ENCODE measurements at places on chromosomes 12 and 14.
A peak's percentile ranks its signal among the peaks of the same experiment; 100 is the strongest.

DNA sequence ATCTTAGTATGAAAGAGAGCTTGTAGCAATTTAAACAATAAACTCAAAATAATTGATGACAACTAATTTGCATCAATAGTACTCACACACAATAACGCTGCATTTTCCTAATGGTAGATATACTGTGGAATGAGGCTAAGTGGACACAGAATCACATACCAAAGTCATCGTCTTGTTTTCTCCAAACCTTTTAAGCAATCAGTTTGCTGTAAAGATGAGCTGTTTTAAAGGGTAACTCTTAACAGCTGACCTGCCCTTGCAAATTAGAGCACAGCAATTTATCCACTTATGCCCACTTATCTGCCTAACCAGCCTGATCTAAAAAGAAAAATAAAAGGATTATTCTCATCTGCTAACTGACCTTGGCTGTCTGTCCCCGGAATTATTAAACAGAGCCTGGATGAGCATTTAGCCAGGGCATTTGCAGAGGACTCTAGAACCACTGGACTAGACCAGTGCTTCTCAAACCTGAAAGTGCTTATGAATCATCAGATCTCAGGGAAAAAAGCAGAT is 174.3 kb upstream of the BCL2L14 start:
- peak; percentile 49 for DNase-seq

GRCh38 chr12:46908936-46909635 is 83.3 kb upstream of the SLC38A4 start:
- no peak for DNase-seq

GRCh38 chr12:2693244-2693860 is 101.4 kb upstream of the FKBP4 start:
- peak; percentile 8 for DNase-seq

DNA sequence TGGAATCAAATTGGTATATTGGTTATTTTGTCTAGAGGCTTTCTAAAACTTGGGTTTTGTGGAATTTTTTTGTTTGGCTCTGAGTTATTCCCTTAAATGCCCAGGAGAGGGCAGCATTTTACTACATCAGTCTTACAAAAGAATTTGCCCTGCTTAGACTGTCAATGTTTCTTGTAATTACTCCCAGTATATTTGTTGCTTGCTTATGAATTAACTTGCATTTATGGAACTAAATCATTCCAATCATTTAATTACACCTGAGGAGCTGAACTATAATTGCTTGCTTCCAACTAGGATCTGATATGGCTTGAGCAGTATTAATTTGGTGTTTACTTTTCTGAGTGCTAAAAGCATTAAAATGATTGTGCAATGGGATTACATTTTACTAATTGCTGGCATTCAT is 48.7 kb downstream of the MIPOL1 start:
- peak; percentile 86 for DNase-seq

GRCh38 chr12:71536279-71536938 is 96.8 kb downstream of the LGR5 start:
- no peak for DNase-seq

DNA sequence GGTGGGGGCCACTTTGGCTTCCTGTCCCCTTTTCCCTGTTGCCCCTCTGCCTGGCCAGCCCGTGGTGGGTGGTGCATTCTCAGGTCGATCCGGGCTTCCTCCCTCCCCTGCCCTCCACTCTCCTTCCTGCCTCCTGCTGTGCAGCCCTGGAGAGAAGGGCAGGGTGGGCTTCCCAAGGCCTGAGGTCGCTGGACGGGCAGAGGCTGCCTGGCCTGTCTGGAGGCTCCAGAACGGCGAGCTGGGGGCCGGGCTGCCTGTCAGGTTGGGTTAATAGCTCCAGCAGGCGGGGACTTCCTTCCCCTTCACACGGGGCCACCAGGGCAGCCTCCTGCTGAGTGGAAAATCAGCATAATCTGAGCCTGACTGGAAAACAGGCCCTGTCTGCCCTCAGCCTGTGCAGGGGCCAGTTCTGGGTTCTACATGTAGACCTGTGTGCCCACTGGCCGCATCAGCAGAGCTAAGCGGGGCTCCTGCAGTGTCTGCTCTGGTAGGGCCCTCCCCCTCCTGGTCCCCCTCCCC is 11.3 kb downstream of the KIF26A start:
- peak; percentile 68 for DNase-seq

DNA sequence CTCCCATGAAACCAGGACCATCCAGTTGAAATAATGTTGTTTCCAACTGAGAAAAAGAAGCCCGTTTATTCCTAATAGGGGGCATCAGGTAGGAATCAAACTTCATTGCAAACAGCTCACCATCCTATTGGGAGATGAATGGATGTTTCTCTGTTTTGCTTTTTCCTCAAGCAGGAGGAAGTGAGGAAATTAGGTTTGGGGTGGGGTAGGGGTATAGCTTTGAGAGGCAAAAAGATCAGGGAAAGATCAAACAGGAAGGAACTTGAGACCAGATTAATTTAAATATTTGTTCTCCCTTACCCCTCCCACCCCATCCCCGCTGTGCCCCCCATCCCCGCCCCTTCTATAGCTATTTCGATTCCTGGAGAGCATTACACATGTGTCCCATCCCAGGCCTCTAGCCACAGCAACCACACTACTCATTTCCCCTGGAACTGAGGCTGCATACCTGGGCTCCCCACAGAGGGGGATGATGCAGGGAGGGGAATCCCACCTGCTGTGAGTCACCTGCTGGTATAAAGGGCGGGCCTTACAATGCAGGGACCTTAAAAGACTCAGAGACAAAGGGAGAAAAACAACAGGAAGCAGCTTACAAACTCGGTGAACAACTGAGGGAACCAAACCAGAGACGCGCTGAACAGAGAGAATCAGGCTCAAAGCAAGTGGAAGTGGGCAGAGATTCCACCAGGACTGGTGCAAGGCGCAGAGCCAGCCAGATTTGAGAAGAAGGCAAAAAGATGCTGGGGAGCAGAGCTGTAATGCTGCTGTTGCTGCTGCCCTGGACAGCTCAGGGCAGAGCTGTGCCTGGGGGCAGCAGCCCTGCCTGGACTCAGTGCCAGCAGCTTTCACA is at the start of gene IL23A:
Gene IL23A (plus strand): TSS at position 577 of the 850 bp plus-strand sequence. CDS start 161 bp downstream, at position 738.
- peak; percentile 69 for DNase-seq

DNA sequence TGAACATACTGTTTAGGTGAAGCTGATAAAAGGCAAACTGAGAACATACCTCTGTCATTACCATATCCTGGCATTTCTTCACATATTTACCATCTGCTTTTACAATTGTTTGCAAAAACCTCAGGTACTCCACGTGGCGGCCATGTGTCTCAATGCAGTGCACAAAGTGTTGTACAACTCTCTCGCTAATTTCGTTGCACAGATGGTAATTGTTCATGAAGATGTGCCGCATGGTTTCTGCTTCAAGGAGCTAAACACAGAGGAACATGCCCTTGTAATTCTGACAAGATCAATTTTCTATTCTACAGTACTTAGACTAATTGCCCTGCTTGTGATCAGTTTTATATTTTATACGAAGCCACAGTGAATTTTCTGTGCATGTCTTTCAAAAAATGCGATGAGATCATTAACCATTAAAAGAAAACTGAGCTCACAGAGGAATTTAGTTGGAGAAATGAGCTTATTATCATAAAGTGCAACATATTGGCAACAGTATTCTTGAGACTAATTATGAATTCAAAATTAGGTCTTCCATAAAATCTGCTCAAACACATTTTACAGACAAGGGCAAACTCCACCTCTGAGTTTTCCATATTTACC is 233.8 kb downstream of the ITPR2 start:
- DNase-seq = no peak

- DNase-seq = no peak
Measured at GRCh38 chr12:112977139-112977538, 1.2 kb upstream of the OAS2 start.

- DNase-seq = no peak
Measured at GRCh38 chr14:20490563-20490962, 14.8 kb upstream of the RNASE10 start.

- DNase-seq = no peak
Measured at GRCh38 chr12:820336-820735, 68.0 kb downstream of the WNK1 start.

DNA sequence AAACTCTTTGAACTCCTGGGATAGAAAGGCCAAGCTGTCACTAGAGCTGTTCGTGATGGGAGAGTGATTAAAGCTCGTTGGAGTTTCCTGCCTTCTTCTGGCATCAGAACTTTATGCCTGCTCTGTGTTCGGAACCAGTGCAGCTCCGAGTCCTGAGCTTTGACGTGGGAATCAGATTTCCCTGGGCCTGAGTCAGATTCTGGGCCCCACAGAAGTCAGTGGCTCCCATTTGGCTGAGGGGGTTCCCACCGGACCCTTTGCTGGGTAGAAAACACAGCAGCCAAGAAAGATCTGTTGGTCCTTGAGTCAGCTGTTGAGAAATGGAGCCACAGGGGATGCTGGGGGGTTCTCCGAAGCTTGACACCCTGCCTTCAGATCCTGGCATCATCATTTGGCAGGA is 238.0 kb downstream of the CHST11 start:
- no peak for DNase-seq

DNA sequence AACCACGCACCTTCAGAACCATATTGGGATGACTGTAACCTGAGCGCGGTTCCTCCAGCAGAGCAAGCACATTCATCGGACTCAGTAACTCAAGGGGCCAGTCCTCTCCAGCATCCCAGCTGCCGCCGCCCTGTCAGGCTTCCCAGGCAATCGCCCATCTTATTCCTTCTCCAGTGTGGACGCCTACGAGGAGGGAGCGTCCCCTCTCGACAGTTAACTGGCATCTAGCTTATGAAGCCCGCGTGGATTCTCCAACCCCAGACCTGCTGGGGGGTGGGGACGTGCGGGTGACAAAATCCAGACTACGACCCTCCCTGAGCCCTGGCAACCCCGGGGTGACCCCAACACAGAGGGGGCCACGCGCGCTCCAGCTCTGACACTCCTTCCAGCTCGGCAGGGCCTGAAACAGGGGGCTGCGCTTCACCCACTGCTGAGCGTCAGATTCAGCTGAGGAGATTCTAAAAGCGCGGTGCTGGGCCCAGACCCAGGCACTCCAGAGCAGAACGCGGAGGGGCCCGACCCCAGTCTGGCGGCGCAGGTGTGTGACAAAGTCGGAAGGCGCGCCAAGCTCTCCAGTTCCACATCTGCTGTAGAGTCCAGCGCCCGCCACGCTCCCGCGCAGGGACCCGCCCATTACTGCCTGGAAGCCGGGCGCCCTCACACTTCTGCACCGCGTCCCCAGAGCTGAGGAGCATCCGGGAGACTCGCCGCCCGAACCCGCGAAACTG is 43.9 kb upstream of the ESR2 start:
- DNase-seq = peak; percentile 86

DNA sequence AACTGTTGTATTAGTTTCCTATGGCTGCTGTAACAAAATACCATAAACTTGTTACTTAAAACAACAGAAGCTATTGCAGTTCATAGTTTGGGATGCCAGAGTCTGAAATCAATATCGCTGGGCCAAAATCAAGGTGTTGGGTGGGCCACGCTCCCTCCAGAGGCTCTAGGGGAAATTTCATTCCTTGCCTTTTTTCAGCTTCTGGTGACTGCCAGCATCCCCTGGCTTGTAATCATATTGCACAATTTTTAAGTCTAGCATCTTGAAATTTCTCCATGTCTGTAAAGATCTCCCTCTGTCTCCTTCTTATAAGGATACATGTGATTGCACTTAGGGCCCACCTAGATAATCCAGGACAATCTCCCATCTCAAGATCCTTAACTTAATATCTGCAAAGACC is 48.8 kb upstream of the GARIN6 start:
- DNase-seq = no peak

DNA sequence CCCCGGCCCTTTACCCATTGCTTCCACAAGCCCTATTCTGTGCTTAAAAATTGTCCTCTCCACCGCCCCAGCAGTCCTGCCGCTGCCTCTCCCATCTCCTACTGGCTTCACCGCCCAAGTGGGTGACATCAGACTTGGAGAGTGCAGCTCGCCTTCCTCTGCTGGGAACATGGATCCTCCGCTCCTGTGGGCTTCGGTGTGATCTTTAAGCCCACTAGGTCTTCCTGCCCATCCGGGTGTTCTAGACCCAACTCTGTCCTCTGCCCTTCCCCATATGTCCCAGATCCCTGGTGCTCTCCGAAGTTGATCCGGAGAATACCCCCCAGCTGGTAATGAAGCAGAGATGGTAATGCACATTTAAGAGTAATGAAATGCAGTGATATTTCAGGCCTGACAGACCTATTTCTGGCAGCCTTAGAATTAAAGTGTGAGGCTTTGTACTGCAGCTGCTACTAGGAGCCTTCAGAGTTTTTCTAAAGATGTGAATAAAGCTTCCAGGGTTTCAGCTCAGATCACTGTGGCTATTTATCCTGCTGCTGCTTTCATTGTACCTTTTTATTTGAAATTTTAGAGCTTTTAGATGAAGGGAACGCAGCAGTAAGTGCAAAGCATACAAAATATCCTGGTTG is 22.9 kb upstream of the CTDSP2 start:
- DNase-seq = no peak

DNA sequence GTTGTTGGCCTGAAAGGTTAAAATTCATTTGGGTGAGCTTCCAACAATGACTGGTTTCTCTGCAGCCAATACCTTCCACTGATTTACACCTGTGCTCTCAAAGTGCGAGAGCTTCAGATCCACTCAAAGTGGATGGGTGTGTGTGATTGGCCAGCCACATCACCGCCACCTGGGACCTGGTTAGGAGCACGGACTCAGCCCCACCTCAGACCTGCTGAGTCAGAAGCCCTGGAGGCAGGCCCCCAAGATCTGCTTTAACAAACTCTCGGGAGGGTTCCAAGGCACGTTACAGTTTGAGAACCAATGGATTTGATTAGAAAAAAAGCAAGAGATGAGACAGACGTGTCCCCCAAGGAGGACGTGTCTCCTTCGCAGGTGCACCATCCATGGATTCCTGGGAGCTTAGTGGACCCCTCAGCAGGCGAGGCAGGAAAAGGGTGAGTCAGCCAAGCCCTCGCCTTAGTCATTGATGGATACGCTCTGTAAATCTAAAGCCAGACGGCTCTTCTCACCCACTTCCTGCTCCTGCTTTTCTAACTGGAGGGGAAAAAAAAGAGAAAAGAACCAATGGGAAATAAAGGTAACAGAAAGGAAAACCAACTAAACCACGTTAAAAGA is 24.5 kb downstream of the FZD10 start:
- peak; percentile 98 for DNase-seq

DNA sequence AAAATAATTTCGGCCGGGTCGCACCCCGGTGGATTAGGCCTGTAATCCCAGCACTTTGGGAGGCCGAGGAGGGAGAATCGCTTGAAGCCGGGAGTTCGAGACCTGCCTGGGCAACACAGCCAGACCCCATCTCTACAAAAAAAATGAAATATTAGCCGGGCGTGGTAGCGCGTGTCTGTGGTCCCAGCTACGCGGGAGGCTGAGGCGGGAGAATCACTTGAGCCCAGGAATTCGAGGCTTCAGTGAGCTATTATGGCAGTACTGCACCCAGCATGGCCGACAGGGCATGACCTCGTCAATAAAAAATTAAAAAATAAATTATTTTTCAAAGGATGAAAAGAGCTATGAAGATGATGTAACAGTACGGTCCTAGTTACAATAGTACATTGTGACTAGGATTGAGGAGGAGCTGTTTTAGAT is 523 bp downstream of the GTF2H3 start:
- DNase-seq = no peak

DNA sequence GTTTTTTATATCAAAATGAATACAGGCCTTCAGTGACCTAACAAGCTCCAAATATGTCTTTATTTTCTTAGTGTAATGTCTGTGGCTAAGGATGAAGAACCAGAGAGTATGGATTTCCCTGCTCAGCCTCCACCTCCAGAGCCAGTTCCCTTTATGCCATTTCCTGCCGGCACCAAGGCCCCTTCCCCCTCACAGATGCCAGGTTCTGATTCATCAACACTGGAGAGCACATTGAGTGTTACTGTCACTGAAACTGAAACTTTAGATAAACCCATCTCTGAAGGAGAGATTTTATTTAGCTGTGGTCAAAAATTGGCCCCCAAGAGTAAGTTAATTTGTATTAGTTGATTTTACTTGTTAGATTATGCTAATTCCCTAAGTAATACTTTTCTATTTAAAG is 61.0 kb downstream of the KIAA0586 start:
- no peak for DNase-seq

Data from NCI-H510A treated with DMSO at 0.1 percent for 48 hours (cell line).